Hematopoietic multipotent progenitor cell treated with erythropoietin and hydrocortisone succinate and interleukin-3 and kit ligand, for 6 days (in vitro differentiated cells): ENCODE measurements at places on chromosomes 3 and 15.

GRCh38 chr15:49888323-49888693 lies 230.7 kb downstream of the ATP8B4 start:
- DNase-seq = no peak

GRCh38 chr3:188468662-188469061 lies 314.7 kb downstream of the LPP start:
- DNase-seq = no peak

GRCh38 chr3:42014458-42014920 lies 52.6 kb upstream of the ULK4 start:
- DNase-seq = peak; percentile 68

GRCh38 chr3:38805765-38806386 lies 10.1 kb downstream of the SCN10A start:
- DNase-seq = peak; percentile 95

DNA sequence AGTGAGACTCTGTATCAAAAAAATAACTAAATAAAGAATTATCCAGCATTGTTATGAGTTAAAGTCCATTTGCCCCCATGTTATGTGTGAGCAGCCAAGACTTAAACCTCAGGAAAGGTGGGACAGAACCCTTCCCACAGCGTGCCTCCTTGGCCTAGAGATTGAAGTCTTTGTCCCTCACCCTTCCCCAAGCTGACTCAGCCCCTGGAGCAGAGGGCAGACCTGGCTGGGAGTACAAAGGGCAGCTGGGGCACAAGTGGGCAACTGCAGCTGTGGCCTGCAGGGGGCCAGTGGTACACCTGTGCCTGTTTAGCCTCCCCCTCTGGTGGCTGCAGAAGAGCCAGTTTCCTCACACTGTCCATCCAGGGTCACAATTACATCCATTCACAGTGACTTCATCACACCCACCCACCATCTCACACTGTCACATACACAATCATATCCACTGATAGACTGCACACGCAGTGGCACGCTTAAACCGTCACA lies 940 bp upstream of the ACY1 start:
- DNase-seq = peak; percentile 74

DNA sequence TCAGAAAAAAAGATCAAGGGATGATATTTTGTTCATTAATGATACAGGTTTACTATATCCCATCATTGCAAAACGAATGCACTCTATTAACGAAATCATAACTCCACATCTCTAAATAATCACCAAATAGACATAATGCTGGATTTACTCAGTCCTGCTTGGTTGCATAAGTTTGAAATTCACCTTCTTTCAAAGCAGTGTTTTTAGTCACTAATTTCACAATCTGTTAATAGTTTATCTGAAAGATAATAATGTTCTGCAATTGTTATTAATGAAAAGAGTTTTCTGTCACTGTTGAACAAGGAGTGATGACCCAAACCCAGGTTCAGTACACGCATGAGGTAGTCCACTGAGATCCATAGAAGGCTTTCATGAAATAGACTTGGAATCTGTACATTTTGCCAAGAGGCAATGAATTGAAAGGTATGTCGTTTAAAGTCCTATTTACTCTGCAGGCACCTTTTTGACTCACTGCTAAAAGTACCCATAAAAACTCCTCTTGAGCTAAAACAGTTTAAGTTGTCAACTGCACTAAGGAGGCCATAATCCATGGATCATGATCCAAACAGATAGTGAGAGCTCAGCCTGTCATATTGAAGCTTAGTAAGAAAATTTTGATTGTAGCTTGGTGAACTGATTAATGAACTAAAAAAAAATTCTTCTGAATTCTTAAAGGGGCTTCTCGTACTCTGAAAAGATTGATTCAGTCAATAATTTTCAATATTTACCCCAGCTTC lies 75.6 kb upstream of the MBNL1 start:
- peak; percentile 46 for DNase-seq
